Body of pancreas (tissue), 4 donors: ENCODE measurements at places on chromosomes 2 and 18.
A peak's percentile ranks its signal among the peaks of the same experiment; 100 is the strongest.

GRCh38 chr18:44521668-44522022 lies 159.0 kb upstream of the SETBP1 start:
- DNase-seq: no peak
- H3K27me3 ChIP-seq: no peaks in the 10 kb centered on the region

- no peaks in the 10 kb centered on the region for H3K27me3 ChIP-seq
- H3K36me3 ChIP-seq: no peaks in the 10 kb centered on the region
- no peak overlapping the region for H3K27ac ChIP-seq
- no peak overlapping the region for H3K4me3 ChIP-seq
Measured at GRCh38 chr2:99442837-99443236, 47.0 kb downstream of the REV1 start.

GRCh38 chr18:36265015-36265414 lies 32.5 kb upstream of the FHOD3 start:
- no peak overlapping the region for H3K27ac ChIP-seq
- no peaks in the 10 kb centered on the region for H3K27me3 ChIP-seq

DNA sequence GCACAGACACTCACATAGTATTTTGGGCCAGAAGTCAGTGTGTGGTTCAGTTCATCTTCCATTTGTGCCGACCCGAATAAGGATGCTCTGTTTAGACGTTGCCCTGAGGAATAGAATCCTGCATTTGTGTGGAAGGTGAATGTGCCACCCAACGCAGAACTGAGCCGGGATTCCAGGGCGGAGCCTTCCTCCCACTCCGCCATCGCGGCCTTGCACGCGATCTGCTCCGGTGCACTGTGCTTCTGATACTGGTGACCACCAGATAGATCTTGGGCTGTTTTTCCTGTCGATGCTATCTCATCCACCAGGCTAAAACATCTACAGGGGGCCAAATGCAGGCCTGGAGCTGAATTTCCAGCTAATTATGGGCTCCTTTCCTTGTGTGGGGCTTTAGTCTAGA lies 29.6 kb upstream of the SNTG2 start:
- no peak overlapping the region for H3K27ac ChIP-seq
- no peaks in the 10 kb centered on the region for H3K36me3 ChIP-seq
- no peaks in the 10 kb centered on the region for H3K27me3 ChIP-seq
- no peak overlapping the region for H3K4me3 ChIP-seq
- H3K4me1 ChIP-seq: no peaks in the 10 kb centered on the region
- DNase-seq: no peak

- H3K27ac ChIP-seq: no peak overlapping the region
- H3K36me3 ChIP-seq: no peaks in the 10 kb centered on the region
- no peaks in the 10 kb centered on the region for H3K27me3 ChIP-seq
- no peak overlapping the region for H3K4me3 ChIP-seq
Measured at GRCh38 chr2:201262718-201263117, 2.4 kb downstream of the CASP8 start.

GRCh38 chr2:110114831-110115255 lies 779 bp downstream of the MALL start:
- DNase-seq: no peak
- H3K27ac ChIP-seq: no peak overlapping the region
- no peaks in the 10 kb centered on the region for H3K27me3 ChIP-seq
- H3K4me1 ChIP-seq: peaks cover 13% of the 10 kb centered on the region
- H3K36me3 ChIP-seq: no peaks in the 10 kb centered on the region
- H3K4me3 ChIP-seq: no peak overlapping the region

DNA sequence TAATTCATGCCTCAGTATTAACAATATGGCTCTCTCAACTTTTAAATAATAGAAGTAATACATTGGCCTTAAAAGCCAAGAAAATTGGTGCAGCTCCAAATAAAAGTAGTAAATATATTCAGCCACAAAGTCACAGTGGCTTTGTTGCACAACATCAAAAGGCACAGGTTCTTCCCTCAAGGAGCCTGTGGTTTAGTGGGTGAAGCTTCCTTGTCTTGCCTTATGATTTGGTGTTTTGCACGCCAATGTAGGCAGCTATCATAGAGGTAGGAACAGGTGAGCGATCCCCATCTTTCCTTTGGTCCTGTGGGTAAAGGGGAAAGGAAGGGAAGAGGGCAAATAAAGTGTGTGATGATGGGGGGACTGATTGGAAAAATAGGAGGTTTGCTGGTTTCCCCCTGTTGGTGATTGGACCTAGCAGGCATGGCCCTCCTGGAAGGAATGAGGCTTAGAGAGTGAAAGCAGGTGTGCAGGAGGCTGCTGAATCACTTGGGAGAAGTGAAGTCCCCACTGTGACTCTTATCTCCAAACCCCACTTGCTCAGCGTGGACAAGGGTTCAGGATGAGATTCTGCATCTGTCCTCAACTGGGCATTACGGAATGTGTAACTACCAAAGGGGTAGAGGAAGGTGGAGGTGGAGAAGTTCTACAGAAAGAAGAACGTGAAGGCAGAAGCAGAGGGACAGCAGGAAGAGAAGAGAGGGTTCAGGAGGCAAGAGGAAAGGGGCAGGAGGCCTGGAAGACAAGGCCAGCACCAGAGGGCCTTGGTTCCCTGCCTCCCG lies 20.1 kb upstream of the TNP1 start:
- H3K27ac ChIP-seq: no peak overlapping the region
- H3K4me1 ChIP-seq: no peaks in the 10 kb centered on the region
- H3K4me3 ChIP-seq: no peak overlapping the region
- DNase-seq: no peak
- H3K27me3 ChIP-seq: no peaks in the 10 kb centered on the region

- H3K36me3 ChIP-seq: no peaks in the 10 kb centered on the region
- no peak overlapping the region for H3K27ac ChIP-seq
- no peak for DNase-seq
- H3K4me3 ChIP-seq: no peak overlapping the region
- no peaks in the 10 kb centered on the region for H3K27me3 ChIP-seq
Measured at GRCh38 chr2:70903641-70904340, 31.9 kb upstream of the ATP6V1B1 start.

- H3K4me1 ChIP-seq: no peaks in the 10 kb centered on the region
- H3K27ac ChIP-seq: no peak overlapping the region
- DNase-seq: no peak
Measured at GRCh38 chr18:985212-985661, 80.6 kb downstream of the ADCYAP1 start.

DNA sequence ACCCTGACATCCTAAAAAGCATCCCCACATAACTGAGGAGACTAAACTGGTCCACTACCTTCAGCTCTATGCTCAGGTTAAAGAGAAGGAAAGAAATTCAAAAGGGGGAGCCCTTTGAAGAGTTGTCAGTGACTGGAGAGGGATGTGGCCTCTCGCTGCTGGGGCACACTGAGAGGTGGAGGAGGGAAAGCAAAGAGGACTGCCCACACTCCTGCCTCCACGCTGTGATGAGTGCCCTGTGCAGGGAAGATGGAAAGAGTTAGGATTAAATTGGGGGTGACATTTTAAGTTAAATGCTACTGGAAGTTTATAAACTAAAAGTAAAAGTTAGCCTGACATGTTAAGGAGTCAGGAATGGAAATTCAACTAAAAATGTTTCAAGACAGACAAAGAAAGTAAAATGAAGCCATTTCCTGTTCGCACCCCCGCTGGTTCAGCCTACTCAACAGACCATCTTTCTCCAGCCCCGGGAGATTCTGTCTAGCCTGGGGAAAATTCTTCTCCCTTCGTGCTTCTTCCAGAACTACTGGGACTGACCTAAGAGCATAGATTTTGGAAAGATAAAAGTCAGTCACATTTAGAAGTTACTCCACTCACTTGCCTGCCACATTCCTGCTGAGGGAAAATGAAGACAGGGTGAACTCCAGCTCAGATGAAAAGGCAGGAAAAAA lies 17.8 kb upstream of the INO80C start:
- no peak for DNase-seq
- peaks cover 11% of the 10 kb centered on the region for H3K4me1 ChIP-seq
- H3K27me3 ChIP-seq: no peaks in the 10 kb centered on the region

- H3K4me1 ChIP-seq: peaks cover 9% of the 10 kb centered on the region
- H3K27me3 ChIP-seq: no peaks in the 10 kb centered on the region
- H3K27ac ChIP-seq: no peak overlapping the region
Measured at GRCh38 chr2:170525566-170525900, 189.6 kb upstream of the SP5 start.

GRCh38 chr2:46650556-46651001 lies 171.2 kb downstream of the TMEM247 start:
- H3K27ac ChIP-seq: no peak overlapping the region
- no peaks in the 10 kb centered on the region for H3K36me3 ChIP-seq
- no peak overlapping the region for H3K4me3 ChIP-seq
- H3K27me3 ChIP-seq: no peaks in the 10 kb centered on the region

- H3K27me3 ChIP-seq: peaks cover 23% of the 10 kb centered on the region
- no peak for DNase-seq
- no peak overlapping the region for H3K4me3 ChIP-seq
- H3K27ac ChIP-seq: no peak overlapping the region
- H3K36me3 ChIP-seq: no peaks in the 10 kb centered on the region
Measured at GRCh38 chr2:15942711-15943345, 2.5 kb downstream of the MYCN start.

GRCh38 chr18:50218432-50219197 lies 23.7 kb upstream of the MYO5B start:
- no peaks in the 10 kb centered on the region for H3K27me3 ChIP-seq
- no peaks in the 10 kb centered on the region for H3K36me3 ChIP-seq
- no peak overlapping the region for H3K27ac ChIP-seq
- peak; percentile 65 for DNase-seq
- no peak overlapping the region for H3K4me3 ChIP-seq
- no peaks in the 10 kb centered on the region for H3K4me1 ChIP-seq

DNA sequence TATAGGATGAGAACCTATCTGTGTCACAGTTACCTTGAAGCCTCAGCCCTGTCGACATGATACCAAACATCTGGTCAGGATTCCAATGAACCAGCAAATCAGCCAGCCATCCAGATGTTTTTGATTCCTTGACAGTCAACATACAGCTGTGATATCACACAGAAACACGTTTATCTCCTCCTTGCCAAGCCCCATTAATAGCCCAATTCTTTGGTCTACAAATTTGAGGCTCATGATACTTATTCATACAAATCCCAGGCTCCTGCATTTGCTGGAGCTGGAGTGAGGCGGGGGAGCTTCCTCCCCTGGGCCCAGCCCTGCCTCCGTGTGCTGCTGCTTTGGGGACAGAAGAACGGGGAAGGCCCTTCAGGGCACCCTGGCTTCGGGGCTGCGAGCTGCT lies 611.6 kb upstream of the SALL3 start:
- no peaks in the 10 kb centered on the region for H3K36me3 ChIP-seq
- no peak overlapping the region for H3K4me3 ChIP-seq
- no peaks in the 10 kb centered on the region for H3K4me1 ChIP-seq
- no peak overlapping the region for H3K27ac ChIP-seq
- H3K27me3 ChIP-seq: no peaks in the 10 kb centered on the region

GRCh38 chr2:238053191-238053776 lies 7.5 kb upstream of the SCLY start:
- H3K27me3 ChIP-seq: no peaks in the 10 kb centered on the region
- peaks cover 1% of the 10 kb centered on the region for H3K4me1 ChIP-seq
- H3K27ac ChIP-seq: no peak overlapping the region
- H3K36me3 ChIP-seq: no peaks in the 10 kb centered on the region

GRCh38 chr2:219983836-219984235 lies 356.4 kb downstream of the SLC4A3 start:
- no peaks in the 10 kb centered on the region for H3K4me1 ChIP-seq
- H3K36me3 ChIP-seq: no peaks in the 10 kb centered on the region
- H3K27ac ChIP-seq: no peak overlapping the region
- H3K27me3 ChIP-seq: no peaks in the 10 kb centered on the region
- DNase-seq: no peak

GRCh38 chr2:240642061-240642805 lies 17.0 kb downstream of the GPR35 start:
- DNase-seq: no peak
- H3K4me3 ChIP-seq: no peak overlapping the region
- H3K27ac ChIP-seq: no peak overlapping the region
- no peaks in the 10 kb centered on the region for H3K27me3 ChIP-seq
- no peaks in the 10 kb centered on the region for H3K4me1 ChIP-seq
- H3K36me3 ChIP-seq: no peaks in the 10 kb centered on the region

GRCh38 chr2:98749066-98749450 lies 18.1 kb upstream of the MGAT4A start:
- H3K4me1 ChIP-seq: peaks cover 8% of the 10 kb centered on the region
- H3K4me3 ChIP-seq: no peak overlapping the region
- no peak for DNase-seq

- no peak for DNase-seq
- no peaks in the 10 kb centered on the region for H3K27me3 ChIP-seq
- no peak overlapping the region for H3K27ac ChIP-seq
- no peak overlapping the region for H3K4me3 ChIP-seq
- no peaks in the 10 kb centered on the region for H3K36me3 ChIP-seq
- no peaks in the 10 kb centered on the region for H3K4me1 ChIP-seq
Measured at GRCh38 chr18:66640431-66640830, 36.5 kb upstream of the CDH19 start.

DNA sequence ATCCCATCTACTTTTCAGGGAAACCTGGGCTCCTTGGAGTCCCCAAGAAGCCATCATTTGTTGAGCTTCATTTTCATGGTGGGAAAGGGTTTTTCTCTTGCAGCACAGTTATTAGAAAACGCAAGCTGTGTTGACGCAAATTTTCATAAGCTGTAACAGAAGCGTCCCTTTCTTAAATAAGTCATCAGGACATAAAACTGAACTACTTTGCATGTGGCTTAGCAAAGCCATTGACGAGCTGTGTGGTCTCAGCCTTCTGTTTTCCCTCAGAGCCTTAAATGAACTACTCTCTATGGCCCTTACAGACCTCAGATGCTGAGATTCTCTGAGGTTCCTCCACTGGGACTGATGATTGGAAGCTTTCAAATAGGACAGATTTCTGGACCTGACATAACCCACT lies 85.1 kb downstream of the ARL4C start:
- H3K36me3 ChIP-seq: no peaks in the 10 kb centered on the region
- H3K4me1 ChIP-seq: no peaks in the 10 kb centered on the region
- H3K4me3 ChIP-seq: no peak overlapping the region
- no peaks in the 10 kb centered on the region for H3K27me3 ChIP-seq

GRCh38 chr2:239372835-239373234 lies 28.0 kb downstream of the HDAC4 start:
- H3K4me3 ChIP-seq: no peak overlapping the region
- H3K27ac ChIP-seq: no peak overlapping the region
- H3K27me3 ChIP-seq: no peaks in the 10 kb centered on the region
- no peaks in the 10 kb centered on the region for H3K36me3 ChIP-seq
- H3K4me1 ChIP-seq: no peaks in the 10 kb centered on the region
- DNase-seq: no peak

DNA sequence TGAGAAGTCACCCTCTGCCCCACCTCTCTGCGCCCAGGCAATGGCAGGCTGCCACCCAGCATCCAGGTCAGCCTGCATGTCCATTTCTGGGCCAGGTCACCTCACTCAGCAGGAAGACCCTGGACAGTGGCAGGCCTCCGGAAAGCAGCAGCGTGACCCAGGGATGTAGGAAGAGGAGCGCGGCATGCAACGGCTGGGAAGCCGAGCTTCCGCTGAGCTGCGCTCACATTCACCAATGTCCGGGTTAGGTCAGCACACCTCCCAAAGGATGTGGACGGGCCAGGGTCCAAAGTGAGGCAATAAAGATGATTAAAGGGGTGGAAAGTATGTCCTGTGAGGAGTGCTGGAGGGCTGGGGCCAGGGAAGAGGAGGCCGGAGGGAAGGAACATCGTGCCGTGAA lies 174.5 kb downstream of the CTIF start:
- no peaks in the 10 kb centered on the region for H3K27me3 ChIP-seq

- peaks cover 5% of the 10 kb centered on the region for H3K4me1 ChIP-seq
- H3K36me3 ChIP-seq: peaks cover 8% of the 10 kb centered on the region
- peak; percentile 43 for DNase-seq
- no peaks in the 10 kb centered on the region for H3K27me3 ChIP-seq
- no peak overlapping the region for H3K27ac ChIP-seq
Measured at GRCh38 chr2:190996338-190996946, 17.5 kb downstream of the STAT1 start.
